ENCODE measurements at places on chromosomes 12 and 14.

- DNase-seq: no peak
These were observed 599.9 kb upstream of the MDGA2 start for GRCh38 chr14:48275301-48275700.

DNA sequence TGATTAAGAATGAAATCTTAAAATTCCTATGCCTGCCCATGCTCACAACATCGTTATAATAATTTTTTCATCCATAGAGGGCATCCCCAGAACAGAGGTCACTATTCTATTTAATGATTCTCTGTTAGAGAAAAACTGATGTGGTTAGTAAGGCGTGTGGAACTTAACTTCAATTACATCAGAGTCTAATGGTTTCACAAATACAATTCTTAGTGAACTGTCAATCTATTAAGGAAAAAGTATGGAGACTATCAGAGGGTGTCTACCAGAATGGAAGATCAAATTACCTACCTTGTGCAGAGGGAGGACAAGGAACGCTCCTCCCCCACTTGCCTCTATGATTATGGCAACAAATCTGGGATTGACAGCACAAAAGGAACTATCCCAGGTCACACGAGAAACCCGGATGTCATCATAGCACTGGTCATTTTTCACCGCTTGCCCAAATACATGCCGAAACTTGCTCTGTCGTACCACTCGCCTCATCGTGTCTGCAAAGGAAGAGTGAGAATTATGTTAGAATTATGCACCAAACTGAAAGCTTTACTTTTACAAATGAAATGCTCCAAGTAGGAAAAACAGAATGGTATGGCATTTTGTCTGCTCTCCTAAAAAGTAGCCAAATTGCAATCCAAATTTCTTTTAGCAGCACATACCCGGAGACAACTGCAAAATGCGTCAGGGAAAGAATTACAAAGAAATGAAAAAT, 30.3 kb downstream of the CORO1C start:
- no peak for DNase-seq

GRCh38 chr14:106417224-106418049, 891.1 kb downstream of the TMEM121 start:
- DNase-seq: no peak

- DNase-seq: no peak
These were observed 197.0 kb upstream of the C14orf180 start for GRCh38 chr14:104382361-104383087.

DNA sequence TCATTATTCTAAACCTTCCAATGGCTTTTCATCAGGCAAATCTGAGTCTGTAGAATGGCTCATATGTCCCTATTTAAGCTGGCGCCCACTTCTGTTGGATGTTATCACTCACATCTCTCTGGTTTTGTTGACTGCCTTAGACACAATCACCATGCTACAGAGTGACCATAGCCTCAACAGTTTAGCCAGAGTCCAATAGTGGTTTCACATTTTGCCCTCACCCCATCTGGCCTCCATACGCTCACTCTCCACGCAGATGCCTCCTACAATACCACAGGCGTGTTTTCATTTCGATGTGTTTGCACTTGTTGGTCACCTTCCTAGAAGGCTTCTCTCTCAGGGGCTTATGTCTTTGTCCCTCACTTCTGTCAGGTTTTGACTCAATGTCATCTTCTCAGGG, 3.4 kb downstream of the KLRB1 start:
- DNase-seq: no peak
